ENCODE measurements at places on chromosomes 12 and 14.

GRCh38 chr12:117933545-117933944 lies 35.2 kb downstream of the KSR2 start:
- DNase-seq: no peak

GRCh38 chr12:89752341-89752740 lies 43.7 kb upstream of the ATP2B1 start:
- no peak for DNase-seq

- DNase-seq: no peak
Observed at GRCh38 chr12:50201987-50202521, 34.9 kb upstream of the CERS5 start.

DNA sequence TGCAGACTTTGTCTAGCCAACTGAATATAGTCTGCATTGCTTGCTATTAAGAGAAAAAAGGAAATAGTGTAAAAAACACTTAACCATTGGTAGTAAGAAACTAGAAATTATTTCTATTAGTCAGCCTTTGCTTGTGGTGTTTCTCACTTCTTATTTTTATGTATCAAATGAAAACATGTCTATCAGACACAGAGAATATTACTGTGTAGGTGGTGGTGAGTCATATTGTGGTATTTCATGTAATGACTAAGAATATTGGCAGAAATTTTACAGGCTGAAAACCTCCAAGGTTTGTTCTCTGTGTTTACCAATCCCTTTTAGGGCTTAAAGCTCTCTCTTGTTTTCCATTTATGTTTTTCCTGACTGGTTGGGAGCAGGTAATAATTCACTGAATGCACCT lies 87.2 kb downstream of the DAAM1 start:
- peak; percentile 10 for DNase-seq

DNA sequence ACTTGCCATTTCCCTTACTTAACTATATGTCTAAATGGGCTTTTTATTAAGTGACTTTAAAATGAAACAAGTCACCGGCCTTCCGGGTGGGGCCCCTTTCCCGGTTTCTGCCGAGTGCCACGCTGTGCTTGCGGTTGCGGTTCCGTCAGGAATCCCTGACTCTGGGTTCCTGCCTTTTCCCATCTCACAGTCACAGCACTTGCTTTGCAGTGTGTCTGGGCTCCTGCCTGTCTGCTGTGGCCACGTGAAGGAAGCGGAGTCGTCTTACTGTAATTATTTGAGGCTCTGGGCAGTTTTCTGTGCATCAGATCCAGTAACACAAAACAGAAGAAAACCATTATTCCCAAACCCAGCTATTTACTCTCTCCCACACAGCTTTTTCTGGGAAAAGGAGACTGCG lies 44.0 kb upstream of the FRMD6 start:
- DNase-seq: no peak

- peak; percentile 96 for DNase-seq
Observed at GRCh38 chr12:57846577-57847319, at the start of gene CTDSP2. CTDSP2 (minus strand) TSS chr12:57846729; CDS start chr12:57846435, 294 bp downstream.

GRCh38 chr12:6647083-6647604 lies at the start of gene ACRBP:
ACRBP (minus strand) TSS chr12:6647432; CDS start chr12:6647366, 66 bp downstream.
- no peak for DNase-seq

- DNase-seq: no peak
Observed at GRCh38 chr12:71183846-71184245, 26.0 kb upstream of the TSPAN8 start.

- no peak for DNase-seq
Observed at GRCh38 chr12:103540319-103540718, 44.6 kb upstream of the C12orf42 start.

DNA sequence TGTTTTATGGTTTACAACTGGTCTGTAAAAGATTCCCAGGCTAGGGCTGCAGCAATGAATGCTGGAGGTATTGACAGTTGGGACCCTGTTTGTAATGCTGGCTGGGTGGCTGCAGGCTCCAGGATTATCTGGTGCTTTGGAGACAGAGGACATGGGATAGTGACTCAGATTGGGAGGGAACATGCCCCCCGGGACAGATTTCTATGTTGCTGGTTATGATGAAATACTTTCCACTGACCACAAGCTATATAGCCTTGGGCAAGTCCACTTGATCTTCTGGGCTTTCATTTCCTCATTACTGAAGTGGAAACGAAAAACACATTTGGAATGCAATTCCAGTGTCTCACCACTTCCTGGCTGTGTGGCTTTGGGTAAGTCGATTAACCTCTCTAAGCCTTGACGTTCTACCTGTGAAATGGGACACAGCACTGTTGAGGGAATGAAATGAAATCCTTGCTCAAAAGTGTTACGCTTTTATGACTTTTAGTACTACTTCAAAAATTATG lies 6.3 kb upstream of the TPCN1 start:
- DNase-seq: peak; percentile 43

DNA sequence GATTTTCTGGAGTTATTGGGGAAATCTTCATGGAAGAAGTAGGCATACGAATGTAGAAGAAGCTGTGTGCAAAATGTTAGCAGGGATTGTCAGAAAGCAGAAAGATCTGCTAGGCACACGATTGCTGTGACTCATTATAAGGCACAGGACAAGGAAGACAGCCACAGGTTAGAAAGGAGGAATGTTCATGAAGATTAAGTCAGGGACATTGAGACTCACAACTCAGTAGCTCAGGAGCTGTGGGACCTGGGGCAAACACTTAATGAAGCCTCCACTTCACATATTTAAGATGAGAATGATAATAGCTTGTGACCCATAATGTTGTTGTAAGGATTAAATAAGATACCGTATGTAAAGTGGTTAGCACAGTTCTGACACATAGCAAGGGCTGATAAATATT lies 26.6 kb upstream of the RTRAF start:
- DNase-seq: no peak

DNA sequence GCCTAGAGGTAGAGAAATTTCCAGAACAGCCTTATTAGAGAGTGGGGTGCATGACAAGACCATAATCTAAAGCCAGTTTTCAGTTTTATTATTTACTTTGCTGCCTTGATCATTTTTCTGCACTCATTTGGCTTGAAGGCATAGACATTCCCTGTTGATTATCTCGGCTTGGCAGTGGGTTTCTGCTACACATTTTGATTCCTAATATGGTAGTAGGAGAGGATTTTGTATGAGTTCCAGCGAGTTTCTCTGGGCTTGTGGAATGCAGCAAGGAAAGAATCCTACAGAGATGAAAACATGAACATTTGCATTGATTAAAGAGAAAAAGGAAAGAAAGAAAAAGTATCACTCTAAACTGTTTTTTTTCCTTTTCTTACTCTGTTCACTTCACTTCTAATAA lies 281.2 kb downstream of the PAWR start:
- no peak for DNase-seq

DNA sequence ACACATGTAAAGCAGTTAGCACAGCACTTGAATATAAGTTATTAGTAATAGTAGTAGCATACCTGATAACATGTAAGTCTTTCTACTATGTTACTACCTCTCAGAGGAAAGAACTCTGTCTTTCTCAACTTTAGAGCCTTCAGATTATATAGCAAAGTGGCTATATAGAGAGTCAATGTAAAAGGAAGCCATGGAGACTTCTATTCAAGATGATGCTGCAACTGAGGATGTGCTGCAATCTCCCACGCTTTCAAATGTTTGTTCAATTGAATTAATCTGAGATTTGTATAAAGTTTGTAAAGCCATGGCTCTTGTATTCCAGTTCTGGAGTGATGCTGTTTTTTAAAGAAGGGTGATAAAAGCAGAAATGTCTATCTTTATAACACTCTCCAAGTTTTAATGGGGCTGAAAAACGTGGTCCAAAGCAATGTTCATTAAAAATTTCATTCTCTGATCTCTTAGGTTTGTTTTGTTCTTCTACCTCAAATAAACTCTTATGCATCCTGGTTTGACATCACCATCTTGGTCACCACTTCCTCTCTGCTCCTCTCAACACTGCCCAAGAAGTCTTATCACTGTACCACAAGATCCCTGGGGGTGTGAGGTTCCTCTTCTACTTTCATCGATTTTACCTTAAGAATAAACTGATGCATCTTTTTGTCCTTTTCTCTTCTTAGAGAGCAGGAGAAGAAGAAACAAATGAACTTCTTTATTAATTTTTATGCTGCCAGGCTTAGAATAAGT lies 40.6 kb downstream of the C12orf42 start:
- DNase-seq: peak; percentile 40

DNA sequence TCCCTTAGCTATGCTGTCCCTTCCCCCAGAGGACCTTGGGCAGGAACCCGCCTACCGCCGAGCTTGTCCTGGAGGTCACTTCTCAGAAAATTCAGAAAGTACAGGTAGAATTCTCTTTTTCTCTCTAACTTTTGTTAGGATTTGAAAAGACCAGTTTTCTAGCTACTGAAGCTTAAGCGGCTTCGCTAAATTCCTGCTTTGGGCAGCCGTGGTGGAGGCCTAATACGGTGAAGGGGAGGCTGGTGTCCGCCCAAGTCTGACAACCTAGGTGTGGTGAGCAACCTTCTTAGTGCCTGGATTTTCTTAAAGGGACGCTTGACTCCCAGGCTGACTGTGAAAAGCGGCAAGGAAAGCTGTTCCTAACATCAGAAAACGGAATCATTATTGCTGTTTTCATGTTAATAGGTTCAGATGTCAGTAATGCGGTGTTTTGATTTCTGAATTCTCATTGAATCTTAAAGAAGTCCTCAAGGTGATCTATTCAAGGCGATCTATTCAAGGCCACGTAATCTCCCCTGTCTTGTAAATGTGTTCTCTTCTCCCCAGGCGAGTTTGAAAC lies 835 bp downstream of the FGD4 start:
- DNase-seq: no peak

- DNase-seq: no peak
Observed at GRCh38 chr14:63563370-63564026, 20.3 kb upstream of the PPP2R5E start.

- DNase-seq: no peak
Observed at GRCh38 chr14:44979740-44980356, 17.9 kb downstream of the TOGARAM1 start.

- DNase-seq: peak; percentile 59
Observed at GRCh38 chr12:2283916-2284315, 231.1 kb downstream of the CACNA1C start.

DNA sequence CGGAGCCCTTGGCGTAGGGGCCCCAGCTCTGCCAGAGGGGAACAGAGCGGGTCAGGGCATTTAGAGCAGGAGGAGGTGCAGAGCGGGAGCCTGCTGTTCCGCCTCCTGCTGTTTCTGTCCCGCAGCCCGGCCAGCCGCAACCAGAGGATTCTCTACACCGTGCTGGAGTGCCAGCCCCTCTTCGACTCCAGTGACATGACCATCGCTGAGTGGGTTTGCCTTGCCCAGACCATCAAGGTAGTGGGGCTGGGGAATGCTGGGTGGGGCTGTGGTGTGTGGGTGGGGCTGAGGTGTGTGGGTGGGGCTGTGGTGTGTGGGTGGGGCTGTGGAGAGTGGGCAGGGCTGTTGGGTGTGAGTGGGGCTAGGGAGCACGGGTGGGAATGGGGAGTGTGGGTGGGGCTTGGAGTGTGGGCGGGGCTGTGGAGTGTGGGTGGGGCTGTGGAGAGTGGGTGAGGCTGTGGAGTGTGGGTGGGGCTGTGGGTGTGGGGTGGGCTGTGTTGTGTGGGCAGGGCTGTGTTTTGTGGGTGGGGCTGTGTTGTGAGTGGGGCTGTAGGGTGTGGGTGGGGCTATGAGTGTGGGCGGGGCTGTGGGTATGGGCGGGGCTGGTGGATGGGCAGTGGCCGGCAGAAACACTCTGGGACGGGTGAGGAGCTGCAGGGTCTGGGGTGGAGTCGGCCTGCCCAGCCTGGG lies 8.0 kb downstream of the ASPG start:
- DNase-seq: no peak

GRCh38 chr12:459430-460258 lies at the start of gene B4GALNT3:
B4GALNT3 (plus strand) TSS chr12:459939; CDS start chr12:460377, 438 bp downstream.
- DNase-seq: no peak

DNA sequence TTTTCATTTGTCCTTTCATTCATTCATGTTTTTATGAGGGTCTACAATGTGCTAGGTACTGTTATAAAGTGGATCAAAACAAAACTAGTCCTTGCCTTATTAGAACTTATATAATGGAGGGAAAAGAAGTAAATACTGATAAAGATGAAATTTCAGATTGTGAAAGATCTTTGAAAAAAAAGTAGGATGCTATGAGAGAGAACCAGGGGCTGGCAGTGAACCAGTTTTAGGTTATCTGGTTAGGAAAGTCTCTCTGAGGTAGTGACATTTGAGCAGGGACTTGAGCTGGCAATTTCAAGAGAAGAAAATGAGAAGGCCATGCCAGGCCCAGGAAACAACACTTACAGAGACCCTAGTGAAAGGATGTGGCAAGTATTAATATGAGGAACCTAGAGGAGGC lies 57.3 kb upstream of the E2F7 start:
- no peak for DNase-seq

DNA sequence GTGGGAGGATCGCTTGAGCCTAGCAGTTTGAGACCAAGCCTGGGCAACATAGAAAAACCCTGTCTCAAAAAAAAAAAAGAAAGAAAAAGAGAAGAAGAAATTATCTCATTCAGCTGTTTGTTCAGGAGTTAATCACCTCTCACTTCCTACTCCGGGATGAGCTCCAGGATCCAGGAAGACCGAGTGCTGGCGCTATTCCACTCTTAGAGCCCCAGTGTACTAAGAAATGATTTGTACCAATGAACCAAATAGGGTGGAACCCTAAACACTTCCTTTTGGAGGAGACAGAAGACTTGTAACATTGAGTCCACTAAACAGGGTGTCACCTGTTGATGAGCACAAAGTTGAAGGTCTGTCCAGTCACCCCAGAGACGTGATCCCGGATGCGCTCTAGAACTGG lies 3.6 kb downstream of the ALKBH2 start:
- DNase-seq: no peak

DNA sequence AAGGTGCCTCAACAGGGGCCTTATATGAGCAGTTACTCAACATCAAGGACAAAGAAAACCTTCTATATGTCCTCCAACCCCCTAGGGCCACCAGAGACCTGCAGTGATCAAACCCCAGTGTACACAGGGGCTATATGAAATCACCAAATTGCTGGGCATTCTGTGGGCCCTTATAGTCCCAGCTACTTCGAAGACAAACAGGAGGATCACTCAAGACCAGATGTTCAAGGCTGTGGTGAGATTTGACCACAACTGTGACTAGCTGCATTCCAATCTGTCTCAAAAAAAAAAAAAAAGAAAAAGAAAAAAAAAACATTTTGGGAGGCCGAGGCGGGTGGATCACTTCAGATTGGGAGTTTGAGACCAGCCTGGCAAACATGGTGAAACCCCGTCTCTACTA lies 51.0 kb upstream of the PRB2 start:
- no peak for DNase-seq

DNA sequence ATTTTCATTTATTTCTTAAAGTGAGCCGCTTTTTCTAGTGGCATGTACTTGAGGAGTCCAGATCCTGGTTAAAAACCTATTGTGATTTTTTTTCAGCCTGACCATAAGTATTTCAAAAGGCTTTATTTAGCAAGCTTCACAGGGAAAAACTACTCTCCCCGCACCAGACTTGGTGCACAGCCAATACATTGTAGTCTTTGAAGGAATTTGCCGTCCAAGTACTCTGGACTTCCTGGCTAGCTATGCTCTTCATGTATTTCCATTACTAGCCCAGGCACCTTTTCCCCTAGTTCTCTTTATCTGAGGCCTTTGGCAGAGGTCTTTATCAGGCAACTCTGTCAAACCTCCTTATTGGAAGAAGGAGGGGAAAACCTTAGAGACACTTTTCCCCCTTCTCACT lies 234.7 kb downstream of the CCDC91 start:
- DNase-seq: no peak

Data from Kasumi-1 (cell line).